NCI-H1048 (cell line): ENCODE measurements at places on chromosomes 12 and 14.

DNA sequence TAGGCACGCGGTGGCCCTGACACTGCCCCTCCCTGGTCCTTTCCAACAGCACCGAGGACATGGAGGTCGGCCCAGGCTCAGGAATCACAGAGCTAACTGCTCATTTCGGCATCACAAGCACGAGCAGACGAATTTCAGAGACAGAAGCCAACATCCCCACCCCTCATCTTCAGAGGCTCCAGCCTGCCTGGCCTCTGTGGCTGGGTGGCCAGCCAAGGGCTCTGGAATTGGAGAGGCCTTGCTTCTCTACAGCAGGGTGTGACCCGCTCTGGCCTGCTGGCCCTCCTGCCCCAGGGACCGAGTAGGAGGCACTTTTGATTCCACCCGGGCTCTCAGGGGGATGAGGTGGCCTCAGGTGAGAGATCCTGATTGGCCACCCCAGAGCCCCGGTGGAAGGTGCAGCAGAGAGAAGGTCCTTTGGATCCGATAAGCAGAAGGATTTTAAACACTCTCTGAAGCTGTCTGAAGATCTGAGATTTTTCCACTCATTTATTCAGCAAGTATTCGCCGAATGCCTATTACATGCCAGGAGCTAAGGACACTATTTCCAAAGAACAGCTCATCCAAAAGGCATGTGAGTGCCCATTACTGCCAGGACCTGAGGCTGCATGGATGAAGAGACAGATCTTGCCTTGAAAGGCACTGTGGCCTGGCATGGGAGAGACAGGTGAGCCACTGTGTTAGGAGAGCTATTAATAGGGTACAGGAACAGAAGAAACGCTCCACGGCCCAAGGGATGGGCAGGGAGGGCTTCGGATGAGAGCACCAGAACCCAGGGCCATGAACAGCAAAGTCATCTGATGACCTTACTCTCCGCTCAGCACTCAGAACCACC lies 10.2 kb downstream of the BAG5 start:
- no peak for DNase-seq

- DNase-seq, result no peak
Measured at GRCh38 chr14:33682760-33683159, 268.1 kb downstream of the EGLN3 start.

- DNase-seq, result no peak
Measured at GRCh38 chr14:39025810-39026627, 77.0 kb downstream of the SEC23A start.

GRCh38 chr12:124109760-124110159 lies 136.7 kb downstream of the ZNF664 start:
- DNase-seq, result no peak

GRCh38 chr12:121697093-121697698 lies 15.4 kb upstream of the TMEM120B start:
- DNase-seq, result peak; percentile 14

- DNase-seq, result no peak
Measured at GRCh38 chr14:96038558-96038919, 623 bp upstream of the C14orf132 start.

DNA sequence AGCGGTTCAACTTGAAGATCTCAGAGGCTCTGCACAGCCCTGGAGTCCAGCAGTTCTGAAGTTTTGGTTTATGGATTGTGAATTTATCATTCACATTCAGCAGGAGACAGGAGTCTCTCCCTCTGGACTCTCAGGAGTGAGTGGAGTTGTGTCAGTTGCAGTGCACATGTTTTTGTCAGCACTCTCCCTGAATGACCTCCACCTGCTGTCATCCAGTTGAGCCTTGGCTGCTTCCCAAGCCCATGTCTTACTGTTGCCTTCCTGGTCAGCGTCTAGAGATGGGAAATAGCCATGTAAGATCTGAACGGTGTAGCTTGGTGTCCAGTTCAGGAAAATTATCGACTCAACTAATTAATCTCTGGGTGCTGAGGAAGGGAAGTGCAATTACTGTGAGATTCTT lies 133.2 kb downstream of the PRKCH start:
- no peak for DNase-seq

DNA sequence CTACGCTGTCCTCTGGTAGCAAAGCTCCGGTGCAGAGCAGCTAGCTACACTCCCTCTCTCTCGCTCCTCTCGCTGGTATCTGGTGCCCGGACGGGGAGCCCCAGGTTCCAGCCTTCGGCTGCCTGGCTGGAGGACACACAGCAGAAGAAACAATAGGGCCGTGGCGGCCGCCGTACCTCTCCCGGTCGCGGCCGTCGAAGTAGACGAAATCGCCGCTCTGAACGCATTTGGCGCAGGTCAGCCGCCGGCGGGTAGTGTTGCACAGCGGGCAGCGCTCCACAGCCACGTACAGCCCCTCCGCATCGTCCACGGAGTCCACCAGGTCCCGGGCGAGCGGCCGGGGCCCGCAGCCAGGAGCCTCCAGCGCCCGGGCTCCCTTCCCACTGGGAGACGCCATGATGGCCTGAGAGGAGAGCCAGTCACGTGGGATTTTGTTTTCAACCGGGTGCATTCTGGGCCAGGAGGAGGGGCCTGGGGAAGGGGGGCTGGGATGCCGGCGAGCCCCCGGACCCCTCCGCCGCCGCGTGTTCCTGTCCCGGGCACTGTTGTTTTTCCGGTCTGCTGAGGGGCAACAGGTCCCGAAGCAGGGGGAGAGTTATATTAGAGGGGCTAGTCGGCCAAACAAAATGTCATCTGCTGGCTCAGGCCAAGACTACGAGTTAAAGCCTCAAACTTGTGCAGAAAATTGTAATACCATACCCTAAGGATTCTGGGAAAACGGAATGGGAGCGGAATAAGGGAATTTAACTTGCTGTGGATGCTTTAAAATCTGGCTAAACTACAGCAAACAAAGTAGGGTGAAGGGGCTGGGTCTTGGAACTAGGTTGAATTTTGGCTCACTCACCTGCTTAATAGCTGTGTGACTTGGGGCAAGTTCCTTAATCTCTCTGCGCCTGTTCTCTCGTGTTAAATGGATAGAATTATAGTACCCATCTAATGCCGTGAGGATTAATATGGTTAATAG lies at the start of gene ATG14:
Gene ATG14, minus strand, starts transcription at position 405 of the 964 bp plus-strand sequence. Its CDS starts 8 bp downstream, at position 397.
- peak; percentile 87 for DNase-seq

- no peak for DNase-seq
Measured at GRCh38 chr12:115657081-115658013, 620.1 kb downstream of the MED13L start.

GRCh38 chr12:95244350-95244749 lies 26.7 kb downstream of the VEZT start:
- no peak for DNase-seq

- DNase-seq, result no peak
Measured at GRCh38 chr12:121580959-121581685, at the start of gene KDM2B. TSS of gene KDM2B (minus strand) at chr12:121581023. CDS start at chr12:121580911, 112 bp downstream.

- no peak for DNase-seq
Measured at GRCh38 chr14:21241218-21241819, 27.9 kb downstream of the HNRNPC start.

DNA sequence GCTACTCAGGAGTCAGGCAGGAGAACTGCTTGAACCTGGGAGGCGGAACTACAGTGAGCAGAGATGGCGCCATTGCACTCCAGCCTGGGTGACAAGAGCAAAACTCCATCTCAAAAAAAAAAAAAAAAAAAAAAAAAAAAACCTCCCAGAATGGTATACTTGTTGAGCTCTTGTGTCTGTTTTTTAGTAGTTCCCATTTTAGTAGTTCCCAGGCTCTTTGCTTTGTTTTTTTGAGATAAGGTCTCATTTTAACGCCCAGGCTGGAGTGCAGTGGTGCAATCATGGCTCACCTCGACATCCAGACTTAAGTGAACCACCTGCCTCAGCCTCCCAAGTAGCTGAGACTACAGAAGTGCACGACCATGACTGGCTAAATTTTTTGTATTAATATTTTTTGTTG lies 13.4 kb downstream of the ATXN2 start:
- DNase-seq, result no peak

- no peak for DNase-seq
Measured at GRCh38 chr14:101957406-101958234, 6.8 kb upstream of the DYNC1H1 start.
